ENCODE measurements at places on chromosomes 6 and 20.

DNA sequence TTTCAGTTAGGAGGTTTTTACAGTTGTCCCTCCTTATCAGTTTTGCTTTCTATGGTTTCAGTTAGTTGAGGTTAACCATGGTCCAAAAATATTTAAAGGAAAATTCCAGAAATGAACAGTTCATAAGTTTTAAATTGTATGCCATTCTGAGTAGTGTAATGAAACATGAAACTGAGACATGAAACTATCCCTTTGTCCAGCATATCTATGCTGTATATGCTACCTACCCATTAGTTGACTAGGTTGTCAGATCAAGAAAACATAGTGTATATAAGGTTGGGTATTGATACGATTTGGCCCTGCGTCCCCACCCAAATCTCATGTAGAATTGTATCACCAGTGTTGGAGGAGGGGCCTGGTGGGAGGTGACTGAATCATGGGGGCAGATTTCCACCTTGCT lies 39.1 kb downstream of the VGLL2 start:
- no peak for DNase-seq

- DNase-seq = no peak
These were observed 9.3 kb downstream of the ADNP start for GRCh38 chr20:50921803-50922501.

GRCh38 chr6:108755257-108756240 lies 92.7 kb upstream of the ARMC2 start:
- no peak for DNase-seq

DNA sequence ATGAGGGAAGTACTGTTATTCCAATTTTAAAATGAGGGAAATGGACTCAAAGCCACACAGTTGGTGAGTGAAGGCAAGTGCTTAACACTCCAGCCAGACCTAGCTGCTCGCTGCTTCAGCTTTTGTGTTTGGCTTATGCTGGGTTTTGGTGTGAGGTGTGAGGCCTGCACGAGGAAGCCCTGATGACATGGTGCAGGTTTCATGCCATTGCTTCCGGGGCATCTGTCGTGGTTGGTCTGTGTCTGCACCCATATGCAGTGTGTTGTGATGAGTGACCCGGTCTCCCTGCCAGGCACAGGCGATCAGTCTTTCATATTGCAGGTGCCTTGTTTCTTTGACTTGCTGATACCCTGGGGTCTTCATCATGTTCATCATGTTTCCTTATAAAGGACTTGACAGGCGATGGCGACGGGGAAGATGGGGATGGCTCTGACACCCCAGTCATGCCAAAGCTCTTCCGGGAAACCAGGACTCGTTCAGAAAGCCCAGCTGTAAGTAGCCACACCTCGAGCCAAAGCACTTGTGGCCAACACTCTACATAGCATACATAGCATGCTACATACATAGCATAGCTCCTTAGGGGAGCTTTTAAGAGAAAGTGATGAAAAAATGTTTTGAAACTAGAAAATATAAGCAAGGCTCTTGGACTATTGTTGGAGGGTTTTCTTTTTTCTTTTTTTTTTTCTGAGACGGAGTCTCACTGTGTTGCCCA lies 22.3 kb downstream of the DNMT3B start:
- no peak for DNase-seq

DNA sequence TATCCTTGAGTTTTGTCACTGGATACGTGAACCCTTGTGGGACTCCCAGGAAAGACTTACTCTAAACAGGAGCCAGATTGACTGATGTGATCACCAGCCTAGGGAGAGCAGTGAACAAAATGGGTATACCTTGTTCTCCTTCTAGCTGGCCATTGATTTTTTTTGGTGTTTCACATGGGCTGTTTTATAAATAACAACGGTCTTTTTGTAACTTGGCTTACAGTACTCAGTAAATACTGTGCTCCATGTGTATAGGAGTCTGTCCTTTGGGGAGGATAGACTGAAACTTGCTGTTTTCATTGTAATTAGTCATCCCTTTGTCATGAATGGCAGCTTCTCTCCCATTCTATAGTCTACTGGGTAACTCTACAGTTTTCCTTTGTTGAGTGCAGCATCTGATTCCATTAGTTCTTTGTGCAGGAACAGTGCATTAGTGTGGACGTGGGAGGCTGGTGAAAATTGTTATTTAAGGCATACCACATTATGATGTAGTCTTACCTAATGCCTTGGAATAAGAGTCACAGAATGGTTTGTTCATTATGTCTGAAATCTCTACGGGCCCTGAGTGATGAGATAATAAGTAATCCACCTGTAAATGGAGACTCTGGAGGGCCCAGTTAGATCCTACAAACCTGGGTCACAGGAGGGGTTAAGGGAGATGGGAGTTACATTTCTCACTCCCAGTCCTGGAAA lies 89.5 kb downstream of the TIAM2 start:
- no peak for DNase-seq

GRCh38 chr6:77587963-77588362 lies 64.9 kb upstream of the MEI4 start:
- no peak for DNase-seq

DNA sequence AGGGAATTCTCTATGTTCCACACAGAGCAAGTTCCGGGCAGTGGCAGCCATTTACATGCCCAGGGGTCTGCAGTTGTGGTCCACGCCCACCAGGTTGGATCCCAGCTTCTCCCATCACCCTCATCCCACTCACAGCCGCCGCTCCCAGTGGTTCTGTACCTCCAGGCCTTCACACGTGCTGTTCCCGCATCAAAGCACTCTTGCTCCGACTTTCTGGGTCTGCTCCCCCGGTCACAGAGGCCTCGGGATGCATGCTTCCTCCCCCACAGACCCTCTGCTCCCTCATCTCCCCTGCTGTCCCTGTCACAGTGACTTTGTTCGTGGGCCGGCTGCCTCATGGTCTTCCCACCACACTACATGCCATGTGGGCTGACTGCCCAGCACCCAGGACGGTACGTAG lies 332.5 kb downstream of the TAF4 start:
- no peak for DNase-seq

DNA sequence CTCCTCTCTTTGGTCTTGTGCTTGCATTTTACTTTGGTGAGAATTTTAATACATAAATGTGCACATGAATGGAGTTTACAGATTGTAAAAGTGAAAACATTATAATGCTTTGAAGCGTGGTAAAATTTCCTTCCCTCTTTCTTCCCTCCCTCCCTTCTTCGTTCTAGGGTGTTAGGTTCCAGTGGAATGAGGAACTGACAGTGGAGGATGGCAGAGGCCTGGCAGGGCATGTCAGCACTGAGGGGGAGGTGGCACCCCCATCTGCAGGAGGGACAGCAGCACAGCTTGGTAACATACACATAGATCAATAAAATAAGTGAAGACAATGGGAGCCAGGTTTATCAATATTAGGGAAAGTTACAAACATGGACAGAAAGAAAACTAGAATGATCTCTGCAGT lies 47.5 kb downstream of the RNASET2 start:
- no peak for DNase-seq

- DNase-seq = peak; percentile 17
These were observed 3.1 kb downstream of the MAN1A1 start for GRCh38 chr6:119346450-119346849.

DNA sequence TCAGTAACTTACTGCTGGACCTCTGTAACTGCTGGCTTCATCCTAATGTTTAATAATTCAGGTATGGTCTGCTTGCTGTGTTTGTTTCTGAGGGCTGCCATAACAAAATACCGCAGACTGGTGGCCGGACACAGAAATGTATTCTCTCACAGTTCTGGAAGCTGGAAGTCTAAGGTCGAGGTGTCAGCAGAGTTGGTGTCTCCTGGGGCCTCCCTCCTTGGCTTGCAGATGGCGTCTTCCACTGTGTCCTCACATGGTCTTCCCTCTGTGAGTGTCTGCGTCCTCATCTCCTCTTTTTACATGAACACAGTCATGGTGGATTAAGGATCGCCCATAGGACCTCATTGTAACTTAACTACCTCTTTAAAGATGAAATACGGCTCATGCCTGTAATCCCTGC lies 389.7 kb upstream of the JARID2 start:
- no peak for DNase-seq

- DNase-seq = no peak
These were observed 5.3 kb upstream of the TGM2 start for GRCh38 chr20:38170219-38170825.

DNA sequence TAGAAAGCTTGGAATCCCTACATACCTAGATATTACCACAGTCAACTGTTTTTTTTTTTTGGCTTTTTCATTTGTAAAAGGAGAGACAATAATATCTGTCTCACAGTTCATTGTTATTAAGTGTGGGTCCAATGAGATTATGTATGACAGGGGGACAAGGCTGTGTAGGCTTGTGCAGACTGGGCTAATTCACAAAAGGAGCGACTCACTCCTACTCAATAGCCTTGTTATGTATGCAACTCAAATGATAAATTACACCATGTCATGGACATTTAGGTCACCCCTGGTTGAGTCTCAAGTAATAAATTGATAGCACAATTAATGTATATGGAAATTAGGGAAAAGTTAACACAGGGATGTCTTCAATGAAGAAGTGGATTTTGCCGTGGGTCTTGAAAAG lies 208.2 kb upstream of the MAP3K7 start:
- no peak for DNase-seq

GRCh38 chr20:22339091-22339881 lies 245.1 kb downstream of the FOXA2 start:
- peak; percentile 26 for DNase-seq

DNA sequence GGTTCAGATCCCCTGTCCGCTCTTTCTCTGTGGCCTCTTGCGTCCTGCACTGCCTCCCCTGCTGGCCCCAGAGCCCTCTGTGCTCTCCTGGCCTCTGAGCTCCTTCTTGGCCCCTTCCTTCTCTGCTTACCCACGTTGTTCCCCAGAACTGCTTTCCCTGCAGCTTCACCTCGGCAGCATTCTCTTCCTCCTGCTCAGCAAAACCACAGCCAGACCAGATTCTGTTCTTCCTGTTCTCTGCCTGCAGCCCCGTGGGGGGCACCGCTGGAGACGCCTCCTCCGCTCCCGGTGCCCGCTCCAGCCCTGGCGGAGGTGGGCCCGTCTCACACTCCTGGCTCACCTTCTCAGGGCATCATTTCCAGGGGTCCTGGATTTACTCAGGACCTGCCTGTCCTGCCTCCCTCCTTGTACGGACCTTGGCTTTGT lies 59.7 kb downstream of the TCP11 start:
- no peak for DNase-seq

- no peak for DNase-seq
These were observed 39.9 kb downstream of the TBC1D7 start for GRCh38 chr6:13288481-13288880.

- DNase-seq = no peak
These were observed 127.1 kb upstream of the AHI1 start for GRCh38 chr6:135624402-135625295.

- DNase-seq = no peak
These were observed 650 bp upstream of the CD2AP start for GRCh38 chr6:47476781-47477496.

DNA sequence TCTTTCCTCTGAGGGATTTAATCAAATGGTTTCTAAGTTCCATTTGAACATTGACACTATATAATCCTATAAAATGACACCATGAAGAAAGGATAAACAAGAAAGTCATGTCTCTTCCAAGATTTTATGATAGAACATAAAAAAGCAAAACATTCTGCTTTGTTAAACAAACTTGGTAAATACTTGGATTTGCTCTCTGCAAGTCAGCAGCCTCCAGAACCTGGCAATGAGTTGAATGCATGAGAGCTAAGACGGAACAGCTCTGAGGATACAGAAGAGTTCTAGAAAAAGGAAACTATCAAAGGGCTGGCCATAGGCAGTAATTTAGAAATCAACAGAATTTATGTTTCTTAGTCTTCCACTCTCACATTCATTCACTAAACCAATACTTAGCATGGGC lies 656.0 kb upstream of the ID4 start:
- no peak for DNase-seq

- DNase-seq = no peak
These were observed 77.8 kb downstream of the RAMACL start for GRCh38 chr6:166508726-166509125.
